Germinal center (tissue), 1 donor: ENCODE measurements at places on chromosomes 12 and 14.

DNA sequence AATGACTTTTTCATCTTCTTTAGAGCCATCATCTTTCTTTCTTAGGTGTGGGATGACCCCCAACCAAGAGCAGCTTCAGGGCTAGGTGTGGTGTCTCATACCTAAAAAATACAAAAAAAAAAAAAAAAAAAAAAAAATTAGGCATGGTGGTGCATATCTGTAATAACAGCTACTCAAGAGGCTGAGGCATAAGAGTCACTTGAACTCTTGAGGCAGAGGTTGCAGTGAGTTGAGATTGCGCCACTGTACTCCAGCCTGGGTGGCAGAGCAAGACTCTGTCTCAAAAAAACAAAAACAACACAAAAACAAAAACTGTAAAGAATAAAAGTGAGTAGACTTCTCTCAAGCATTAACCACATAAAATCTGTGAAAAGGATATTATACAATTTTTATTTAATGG, 8.0 kb upstream of the ATF7IP start:
- no peak for DNase-seq

DNA sequence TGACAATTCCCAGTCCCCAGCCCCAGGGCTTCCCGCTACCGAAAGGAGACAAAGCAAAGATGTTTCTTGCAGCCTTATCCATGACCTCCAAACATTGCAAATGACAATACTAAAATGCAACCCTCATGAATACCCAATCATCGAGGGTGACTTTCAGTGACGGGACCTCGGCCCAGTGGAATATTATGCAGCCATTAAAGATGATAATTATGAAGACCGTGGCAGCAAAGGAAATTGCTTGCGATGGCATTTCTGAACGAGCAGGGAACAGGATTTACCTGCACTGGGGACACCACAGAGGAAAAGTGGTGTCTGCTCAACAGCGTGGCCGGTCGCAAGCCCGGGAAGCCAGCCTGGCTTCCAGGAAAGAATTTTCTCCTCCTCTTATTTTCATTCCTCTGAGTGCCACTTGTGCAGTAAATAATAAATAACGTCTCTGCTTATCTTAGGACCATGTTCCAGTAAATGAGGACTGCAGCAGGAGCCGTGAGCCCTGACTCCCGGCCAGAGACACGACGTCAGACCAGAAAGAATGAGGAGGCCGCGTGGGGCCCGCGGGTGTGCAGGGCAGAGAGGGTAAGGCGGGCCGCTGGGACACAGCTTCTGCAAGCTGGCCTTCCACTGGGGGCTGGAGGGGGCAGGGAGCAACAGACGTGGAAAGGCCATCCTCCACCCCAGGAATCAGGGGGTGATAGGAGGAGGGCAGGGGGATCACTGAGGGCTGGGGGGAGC, 6.6 kb downstream of the C14orf180 start:
- no peak for DNase-seq

DNA sequence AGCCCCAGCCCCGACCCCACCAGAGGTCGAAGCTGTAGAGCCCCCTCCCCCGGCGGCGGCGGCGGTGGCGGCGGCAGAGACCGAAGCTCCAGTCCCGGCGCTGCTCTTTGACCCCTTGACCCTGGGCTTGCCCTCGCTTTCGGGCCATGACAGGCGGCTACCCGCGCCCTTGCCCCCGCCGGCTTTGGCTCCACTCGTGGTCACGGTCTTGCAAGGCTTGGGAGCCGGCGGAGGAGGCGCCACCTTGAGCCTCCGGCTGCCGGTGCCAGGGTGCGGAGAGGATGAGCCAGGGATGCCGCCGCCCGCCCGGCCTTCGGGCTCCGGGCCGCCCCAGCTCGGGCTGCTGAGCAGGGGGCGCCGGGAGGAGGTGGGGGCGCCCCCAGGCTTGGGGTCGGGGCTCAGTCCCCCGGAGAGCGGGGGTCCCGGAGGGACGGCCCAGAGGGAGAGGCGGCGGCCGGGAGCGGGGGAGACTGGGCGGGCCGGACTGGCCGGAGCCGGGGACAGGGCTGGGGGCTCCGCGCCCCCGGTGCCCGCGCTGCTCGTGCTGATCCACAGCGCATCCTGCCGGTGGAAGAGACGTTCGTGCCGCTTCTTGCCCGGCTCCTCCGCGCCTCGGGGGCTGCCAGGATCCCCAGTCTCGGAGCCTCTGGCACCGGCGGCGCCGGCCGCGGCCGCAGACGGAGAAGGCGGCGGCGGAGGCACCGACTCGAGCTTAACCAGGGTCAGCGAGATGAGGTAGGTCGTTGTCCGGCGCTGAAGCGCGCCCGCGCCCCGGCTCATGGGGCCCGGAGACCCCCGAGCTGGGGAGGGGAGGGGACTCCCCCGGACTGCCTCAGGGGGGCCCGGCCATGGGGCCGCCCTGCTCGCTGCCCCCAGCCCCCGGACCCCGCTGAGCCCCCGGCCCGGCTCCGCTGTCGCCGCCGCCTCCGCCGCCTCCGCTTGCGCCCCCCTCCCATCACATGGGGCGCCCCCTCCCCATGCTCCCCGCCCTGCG, 778 bp downstream of the AGAP2 start:
- no peak for DNase-seq

DNA sequence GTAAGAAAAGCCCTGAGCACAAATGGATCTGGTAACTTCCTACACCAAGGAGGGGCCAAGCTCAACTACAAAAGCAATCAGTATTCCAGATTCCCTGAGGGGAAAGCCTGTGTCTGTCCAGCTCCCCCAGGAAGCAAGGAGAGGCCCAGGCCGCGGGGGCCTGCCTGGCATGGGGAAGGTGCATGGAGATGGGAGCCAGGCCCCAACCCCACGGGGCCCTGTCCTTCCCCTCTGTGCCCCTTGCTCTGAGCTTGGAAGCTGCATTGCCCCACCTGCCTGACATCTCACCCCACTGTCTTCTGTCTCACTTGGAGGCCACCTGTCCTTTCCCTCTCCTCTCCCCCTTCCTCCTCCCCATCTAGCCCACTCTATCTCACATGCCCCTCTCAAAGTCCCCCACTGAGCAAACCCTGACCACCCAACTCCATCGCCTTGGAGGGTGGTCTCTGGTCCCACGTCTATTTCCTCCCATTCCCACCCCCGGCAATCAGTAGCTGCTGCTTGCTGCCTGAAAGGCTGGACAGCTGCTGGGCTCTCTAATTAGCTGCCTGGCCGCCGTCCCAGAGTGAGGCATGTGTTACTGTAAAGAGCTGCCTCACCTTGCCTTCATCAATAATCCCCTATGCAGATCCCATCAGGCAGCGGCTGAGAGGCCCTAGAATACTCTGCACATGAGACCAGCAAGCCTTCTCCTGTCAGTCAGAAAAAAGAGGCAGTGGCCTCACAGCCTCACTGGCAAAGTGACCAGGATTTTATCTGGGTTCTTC, 3.4 kb upstream of the TMEM229B start:
- no peak for DNase-seq

DNA sequence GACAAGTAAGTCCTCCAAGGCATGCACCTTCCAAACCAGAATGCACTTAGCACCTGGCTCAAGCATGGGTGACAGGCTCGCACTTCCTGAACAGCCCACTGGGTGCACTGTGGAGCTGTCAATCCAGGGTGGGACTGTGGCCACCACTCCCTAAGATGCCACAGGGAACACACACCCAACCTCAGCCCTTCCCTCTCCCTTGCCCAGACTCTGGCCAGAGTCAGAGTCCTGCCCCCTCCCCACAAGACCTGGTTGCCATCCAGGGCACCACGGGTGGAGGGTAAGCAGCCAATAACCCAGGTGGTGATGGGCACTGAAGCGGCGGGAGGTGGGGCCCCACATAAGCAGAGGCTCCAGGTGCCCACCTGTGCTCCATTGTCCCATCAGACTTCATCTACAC, 160.6 kb downstream of the MYRFL start:
- peak; percentile 53 for DNase-seq
